ENCODE measurements at places on chromosomes 7 and 10. TPM values are rescaled to one million over a fixed set of nuclear protein-coding genes. Genes with fewer than 3 reads are reported as not detected.

Gene TMEM236
- under 0.01 TPM for total RNA-seq

Gene VENTX
- total RNA-seq: not detected

Gene PROSER2
- total RNA-seq: 3.9 TPM

Gene RARRES2
- total RNA-seq: 139 TPM

Gene ITGA8
- total RNA-seq: 1.3 TPM

Gene EVX1
- total RNA-seq: not detected

Gene FAM107B
- total RNA-seq: 19.0 TPM

Gene HHEX
- total RNA-seq: 1.3 TPM

Gene LRRC17
- 70.0 TPM for total RNA-seq

Gene NKX1-2
- not detected for total RNA-seq

All from fibroblast of villous mesenchyme (primary cell).